ENCODE measurements at places on chromosomes 7 and 10.
A peak's percentile ranks its signal among the peaks of the same experiment; 100 is the strongest.

DNA sequence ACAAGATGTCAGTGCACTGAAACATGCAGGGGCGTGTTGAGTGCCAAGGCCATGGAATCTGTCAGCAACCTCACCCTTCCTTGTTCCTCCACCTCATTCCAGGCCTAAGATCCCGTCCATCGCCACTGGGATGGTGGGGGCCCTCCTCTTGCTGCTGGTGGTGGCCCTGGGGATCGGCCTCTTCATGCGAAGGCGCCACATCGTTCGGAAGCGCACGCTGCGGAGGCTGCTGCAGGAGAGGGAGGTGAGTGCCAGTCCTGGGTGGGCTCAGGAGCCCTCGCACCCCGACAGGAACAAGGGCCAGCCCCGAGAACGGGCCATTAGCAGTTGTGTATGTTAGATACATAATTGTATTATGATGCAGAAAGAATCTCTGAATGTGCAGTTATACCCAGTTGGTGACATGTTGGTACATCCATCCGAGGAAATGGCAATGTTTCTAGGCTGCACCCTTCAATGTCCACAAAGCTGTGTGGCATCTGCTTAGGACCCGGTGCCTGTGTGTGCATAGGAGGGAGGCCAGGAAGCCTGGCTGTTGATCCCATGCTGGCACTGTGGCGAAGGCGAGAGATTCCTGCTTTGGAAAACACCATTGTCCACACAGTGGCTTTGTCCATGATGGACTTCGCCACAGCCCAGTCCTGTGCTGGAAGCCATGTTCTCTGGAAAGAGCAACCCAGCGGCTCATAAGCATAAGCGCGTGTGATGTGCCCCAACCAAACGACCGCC is 154.2 kb downstream of the EGFR start:
- DNase-seq, result no peak

DNA sequence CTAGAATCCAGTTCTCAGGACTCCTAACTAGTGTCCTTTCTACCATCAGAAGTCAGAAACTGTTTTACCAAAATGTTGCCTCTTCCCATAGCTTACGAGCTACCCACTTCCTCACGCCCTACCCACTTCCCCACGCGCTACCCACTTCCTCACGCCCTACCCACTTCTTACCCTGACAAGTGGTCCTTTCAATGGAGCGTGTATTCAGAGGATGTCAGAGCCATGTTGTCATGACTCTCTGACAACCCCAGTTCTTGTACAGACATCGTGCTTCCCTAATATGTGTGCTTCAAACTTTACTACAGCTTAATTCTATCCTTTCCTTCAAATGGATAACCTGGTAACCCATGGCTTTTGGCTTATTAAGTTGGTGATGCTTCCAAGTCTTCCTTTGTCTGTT is 84.8 kb upstream of the PHF14 start:
- peak; percentile 7 for DNase-seq

DNA sequence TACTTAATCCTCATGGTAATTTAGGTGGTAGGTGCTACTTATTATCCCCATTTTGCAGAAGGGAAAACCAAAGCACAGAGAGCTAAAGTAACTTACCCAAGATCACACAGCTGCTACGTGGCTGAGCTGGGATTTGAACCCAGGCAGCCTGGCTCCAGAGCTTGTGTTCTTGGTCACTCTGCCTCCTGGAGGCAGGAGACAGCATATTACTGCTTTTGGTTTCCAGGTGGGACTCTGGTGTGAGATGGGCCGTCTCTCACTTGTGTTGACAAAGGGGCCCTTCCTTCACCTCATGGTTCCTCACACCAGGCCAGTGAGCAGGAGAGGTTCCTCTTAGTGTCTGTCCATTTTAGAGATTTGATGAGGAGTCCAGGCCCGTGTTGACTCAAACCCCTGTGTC is 79.8 kb upstream of the PPIF start:
- no peak for DNase-seq

DNA sequence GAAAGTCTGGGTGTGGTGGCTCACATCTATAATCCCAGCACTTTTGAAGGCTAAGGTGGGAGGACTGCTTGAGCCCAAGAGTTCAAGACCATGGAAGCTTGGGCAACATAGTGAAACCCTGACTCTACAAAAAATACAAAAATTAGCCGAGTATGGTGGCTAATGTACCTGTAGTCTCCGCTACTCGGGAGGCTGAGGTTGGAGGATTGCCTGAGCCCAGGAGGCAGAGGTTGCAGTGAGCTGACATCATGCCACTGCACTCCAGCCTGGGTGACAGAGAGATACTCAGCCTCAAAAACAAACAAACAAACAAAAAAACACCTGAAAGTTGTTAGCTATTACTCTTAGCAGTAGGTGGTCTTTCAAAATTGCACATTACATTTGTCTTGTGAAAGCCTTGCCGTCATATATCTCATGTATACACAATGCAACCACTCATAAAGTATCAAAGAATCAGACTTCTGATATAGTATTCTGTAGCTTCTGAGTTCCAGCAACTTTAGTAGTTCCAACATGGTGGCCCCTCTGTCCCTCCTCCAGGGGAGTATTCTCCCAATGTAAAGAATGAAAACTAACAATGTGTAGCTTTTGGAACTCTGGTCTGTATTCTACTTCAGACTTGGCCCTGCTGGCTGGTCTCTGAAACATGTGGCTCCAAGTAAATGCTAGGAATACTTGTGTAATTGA is 101.5 kb downstream of the ZNF92 start:
- no peak for DNase-seq

DNA sequence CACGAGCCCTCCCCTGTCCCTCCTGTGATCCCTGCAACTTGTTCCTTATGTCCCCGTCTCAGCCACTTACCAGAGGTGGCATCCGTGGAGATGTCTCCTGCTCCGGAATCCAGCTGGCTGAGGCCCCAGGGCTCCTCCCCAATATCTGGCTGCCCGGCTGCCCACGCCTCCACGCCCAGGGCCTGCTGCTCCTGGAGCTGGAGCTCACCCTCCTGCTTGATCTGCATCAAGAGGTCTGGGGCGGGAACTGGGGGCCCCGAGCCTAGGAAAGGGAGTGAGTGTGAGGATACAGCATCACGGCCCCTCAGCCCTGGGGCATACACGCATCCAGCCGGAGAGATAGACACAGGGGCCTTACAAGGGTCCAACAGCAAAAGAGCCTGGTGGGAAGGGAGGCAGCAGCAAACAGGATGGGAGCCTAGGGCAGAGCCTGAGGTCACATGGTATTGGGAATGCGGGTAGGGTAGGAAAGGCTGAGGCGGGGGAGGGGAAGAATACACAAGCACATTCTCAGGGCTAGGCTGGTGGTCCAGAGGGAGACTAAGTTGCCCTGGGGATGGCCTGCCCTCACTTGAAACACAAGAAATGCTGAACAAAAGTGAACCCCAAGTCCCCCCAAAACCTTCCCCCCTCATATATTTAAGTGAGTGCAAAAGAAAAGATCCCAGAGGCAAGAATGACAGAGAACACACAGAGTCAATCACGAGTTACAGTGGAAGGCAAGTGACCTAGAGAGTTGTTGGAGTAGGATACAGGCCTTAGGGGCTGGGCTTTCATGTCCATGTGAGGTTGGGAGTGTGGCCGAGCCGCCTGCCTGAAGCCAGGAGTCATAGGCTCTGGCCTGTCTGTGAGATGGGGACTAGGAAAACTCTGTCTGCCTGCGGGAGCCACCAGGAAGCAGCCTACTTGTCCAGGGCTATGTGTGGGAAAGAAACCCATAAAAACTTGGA is 16.9 kb upstream of the ZNF777 start:
- no peak for DNase-seq

DNA sequence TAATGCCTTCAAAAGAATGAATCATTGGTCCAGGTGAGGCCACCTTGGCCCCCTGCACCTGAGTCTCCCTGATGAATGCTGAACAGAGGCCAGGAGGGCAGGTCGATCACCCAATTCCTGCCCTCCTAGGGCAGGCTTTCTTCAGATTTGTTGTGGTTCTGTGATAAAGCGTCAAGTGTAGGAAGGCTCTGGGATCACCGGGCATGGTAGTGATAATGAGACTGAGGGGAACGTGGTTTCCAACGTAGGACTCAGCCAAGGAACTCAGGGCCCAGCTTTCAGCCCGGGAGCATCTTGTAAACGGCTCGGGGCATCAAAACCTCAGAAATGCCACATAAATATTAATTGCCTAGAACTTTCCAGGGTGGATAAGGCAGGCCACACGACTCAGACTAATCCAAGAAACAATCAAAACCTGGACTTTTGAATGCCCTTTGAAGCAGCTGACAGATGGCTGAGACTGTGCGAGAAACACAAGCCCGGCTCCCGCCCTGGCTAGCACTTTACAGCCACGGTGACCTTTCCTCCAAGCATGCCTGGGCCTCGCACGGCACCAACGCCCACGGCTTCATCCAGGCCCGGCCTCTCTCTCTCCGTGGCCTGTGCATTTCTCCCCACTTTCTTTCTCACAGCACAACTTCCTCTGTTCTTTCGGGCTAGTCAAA is 239.3 kb upstream of the GRB10 start:
- no peak for DNase-seq

DNA sequence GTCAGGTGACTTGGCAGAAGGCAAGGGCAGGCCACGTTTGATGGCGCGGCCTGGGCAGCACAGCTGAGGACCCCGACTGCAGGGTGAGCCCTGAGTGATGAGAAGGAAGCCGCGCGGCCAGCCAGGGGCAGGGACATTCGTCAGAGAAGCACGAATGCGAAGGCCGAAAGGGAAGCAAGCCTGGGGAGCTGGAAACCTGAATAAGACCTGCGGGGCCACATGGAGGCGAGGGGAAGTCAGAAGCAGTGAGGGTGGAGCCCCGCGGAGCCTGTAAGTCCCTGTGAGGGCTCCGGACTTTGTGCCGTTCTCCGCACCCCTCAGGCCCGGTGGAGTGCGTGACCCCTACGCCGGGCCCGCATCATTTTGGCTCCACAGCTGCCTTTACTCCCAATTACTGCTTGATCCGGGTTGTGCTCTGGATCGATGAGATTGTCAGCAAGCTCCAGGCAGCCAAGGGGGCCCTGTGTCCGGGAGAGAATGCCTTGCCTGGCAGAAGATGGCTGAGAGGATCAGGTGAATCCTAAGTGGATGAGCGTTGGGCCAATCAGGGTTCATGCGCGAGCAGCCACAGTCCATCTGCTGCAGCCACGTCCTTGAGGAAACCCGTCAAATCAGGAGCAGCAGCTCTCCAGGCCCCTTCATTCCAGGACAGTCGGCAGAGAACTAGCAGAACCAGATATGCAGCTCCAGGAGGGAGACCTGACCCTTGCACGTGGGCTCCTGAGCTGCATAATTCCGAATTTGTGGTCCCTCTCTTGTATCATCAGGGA is 293.3 kb upstream of the SHH start:
- DNase-seq, result no peak

DNA sequence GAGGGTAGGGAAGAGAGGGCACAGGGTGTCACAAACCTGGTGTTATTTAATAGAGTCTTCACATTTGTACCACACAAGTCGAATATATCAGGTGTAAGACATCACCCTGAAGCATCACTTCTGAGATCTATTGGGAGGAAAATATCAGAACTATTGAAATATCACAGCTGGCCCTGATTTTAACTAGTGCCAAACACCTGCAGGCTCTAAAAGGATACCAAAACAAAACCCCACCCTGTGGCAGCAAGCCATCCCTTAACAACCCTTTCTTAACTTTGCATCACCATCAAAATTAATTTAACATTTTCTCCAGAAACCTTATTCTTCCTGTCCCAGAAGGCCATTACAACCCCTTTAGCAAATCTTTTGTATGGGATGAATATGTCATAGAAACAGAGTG is 365.4 kb downstream of the SUGCT start:
- DNase-seq, result no peak

DNA sequence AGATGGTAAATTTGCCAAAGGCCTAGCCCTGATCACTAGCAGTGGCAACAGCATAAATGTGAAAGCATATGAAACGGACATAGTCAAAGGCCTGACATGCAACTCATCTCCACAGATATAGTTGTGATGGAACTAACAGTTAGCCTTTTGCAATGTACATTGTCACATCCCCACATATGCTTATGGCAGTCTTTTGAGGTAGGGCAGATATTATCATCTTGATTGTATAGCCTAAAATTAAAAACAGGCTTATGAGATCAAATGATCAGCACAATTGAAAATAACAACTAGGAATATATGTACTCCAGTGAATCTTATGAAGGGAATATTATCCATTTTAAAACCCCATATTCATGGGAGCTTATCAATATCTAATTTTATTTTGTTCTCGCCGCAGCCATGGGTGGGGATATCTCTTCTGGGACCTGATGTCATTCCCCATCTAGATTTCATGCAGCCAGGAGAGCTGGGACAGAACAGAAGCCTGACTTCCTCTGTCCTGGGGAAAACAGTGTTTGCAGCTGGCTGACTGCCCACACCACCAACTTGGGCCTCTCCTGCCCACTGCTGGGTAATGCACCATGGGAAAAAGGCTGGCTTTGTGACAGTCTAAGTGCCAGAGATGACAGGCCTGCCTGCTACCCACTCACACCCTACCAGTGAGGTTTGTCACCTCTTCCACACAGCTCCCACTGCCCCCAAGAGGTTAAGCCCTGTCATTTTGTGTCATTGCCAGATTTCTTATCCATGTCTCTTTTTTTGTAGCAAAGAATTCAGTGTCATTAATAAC is 180.2 kb upstream of the FZD1 start:
- no peak for DNase-seq

- DNase-seq, result no peak
Measured at GRCh38 chr7:107934991-107935770, 44.2 kb downstream of the DLD start.

DNA sequence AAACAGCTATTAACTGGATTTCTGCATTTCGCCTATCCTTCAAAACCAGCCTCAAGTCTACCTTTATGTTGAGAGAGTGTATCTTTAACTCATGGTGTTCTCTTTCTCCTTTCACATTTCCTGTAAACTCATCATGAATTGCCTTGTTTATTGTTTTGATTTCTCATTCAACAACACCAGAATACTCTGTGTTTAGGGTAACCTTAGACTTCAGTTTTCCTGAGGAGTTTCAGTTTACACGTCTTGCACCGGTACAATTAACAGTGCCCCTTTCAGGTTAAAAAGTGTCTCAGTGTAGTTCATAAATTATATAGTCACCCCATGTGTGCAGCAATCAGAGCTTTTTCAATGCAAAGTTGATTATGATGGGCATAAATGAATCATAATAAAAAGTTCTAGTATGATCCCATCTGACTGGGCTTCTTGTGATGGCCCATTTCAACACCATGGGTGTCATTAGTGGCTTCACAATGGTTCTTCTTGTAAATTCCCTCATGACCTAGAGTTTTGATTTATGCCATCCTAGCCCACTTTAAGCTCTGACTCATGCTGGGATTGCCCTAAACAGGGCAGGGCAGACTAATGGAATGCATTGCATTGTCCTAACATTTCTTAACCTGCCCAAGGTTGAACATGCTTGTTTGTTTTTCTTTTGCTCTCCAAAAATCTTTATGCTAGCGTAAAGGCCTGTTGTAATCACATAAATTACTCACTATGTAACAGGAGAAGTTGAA is 22.0 kb downstream of the ITGB8 start:
- DNase-seq, result no peak

GRCh38 chr7:729140-730000 is 2.3 kb upstream of the PRKAR1B start:
- no peak for DNase-seq

All from germinal center (tissue), 1 donor.